Right cardiac atrium (tissue), 5 donors: ENCODE measurements at places on chromosomes 1 and 21.

- peak; percentile 51 for DNase-seq
Measured at GRCh38 chr21:45403133-45403824, 1.7 kb upstream of the COL18A1 start.

GRCh38 chr1:212583643-212584042, 24.9 kb upstream of the ATF3 start:
- no peak for DNase-seq

GRCh38 chr1:29933067-29933466, 696.7 kb downstream of the PTPRU start:
- DNase-seq = no peak

GRCh38 chr1:63991685-63992084, 211.7 kb upstream of the UBE2U start:
- no peak for DNase-seq

DNA sequence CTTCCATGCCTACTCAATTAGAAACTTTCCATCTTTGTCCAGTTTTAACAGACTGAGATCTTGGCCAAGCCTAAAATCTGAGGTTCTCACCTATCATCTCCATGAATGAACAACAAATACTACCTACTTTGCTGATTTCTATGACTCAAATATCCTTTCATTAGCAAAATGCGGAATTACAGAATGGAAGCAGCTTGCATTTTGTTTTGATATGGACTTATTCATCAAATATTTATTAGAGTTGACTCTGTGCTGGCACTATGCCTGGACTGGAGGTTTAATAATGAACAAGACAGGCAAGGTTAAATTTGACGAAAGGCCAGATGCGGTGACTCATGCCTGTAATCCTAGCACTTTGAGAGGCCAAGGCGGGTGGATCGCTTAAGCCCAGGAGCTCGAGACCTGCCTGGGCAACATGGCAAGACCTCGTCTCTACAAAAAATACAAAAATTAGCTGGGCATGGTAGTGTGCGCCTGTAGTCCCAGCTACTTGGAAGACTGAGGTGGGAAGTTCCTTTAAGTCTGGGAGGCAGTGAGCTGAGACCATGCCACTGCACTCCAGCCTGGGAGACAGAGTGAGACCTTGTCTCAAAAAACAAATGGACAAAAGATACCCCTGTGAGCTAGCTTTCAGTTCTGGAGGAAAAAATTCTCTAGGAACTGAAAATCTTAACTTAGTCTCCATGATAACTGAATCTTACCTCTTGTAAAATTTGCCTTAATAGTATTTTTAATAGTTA, 29.4 kb upstream of the SOD1 start:
- DNase-seq = no peak
